Activated CD8-positive, alpha-beta memory T cell treated with anti-CD3 and anti-CD28 coated beads, Interleukin-2, amount 50 U/mL, for 48 hours (primary cell): ENCODE measurements at places on chromosomes 3 and 15.

GRCh38 chr3:114973536-114973935 is 173.6 kb downstream of the ZBTB20 start:
- no peak for DNase-seq

- no peak for DNase-seq
Observed at GRCh38 chr3:64621726-64622395, 65.9 kb downstream of the ADAMTS9 start.

GRCh38 chr3:58266577-58266976 is 29.0 kb downstream of the ABHD6 start:
- no peak for DNase-seq

DNA sequence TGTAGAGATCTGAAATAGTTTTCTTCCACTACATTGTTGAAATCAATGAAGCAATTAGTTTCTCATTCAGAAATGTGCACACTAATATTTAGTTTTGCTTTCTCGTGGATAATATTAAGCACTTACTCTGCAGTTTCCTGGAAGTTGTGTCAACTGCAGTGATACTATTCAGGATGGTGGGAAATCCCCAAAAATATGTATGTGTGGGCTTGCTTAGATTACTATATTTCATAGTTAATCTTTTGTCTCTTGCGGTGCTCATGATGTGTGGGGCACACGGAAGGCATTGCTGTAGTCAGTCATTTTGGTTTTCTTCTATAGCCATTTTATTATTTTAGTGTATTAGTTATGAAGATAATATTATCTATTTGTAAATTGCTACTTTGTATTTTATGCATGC is 19.7 kb downstream of the RAB11A start:
- no peak for DNase-seq

- no peak for DNase-seq
Observed at GRCh38 chr3:10189557-10190354, 25.0 kb downstream of the IRAK2 start.

- peak; percentile 85 for DNase-seq
Observed at GRCh38 chr3:46276497-46277099, 34.3 kb downstream of the CCR3 start.

GRCh38 chr3:158152186-158152585 is 42.3 kb downstream of the RSRC1 start:
- DNase-seq = no peak

DNA sequence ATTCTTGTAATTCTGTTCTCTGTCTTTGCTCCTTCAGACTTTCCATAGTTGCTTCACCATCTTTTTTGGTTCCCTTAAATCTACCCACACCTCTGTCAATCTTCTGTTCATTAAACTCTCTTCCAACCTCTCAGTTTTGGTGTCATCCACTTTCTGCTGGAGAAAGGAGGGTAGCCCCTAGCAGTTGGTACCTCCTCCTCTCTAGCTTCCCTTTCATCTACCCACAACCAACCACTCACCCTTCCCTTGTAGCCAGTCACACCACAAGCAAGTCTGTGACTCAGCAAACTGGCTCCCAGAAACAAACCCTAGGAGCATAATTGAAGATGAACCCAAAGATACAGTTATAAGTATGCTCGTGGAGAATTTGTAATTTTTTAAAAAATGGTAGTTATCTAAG is 318.6 kb downstream of the FHIT start:
- no peak for DNase-seq

DNA sequence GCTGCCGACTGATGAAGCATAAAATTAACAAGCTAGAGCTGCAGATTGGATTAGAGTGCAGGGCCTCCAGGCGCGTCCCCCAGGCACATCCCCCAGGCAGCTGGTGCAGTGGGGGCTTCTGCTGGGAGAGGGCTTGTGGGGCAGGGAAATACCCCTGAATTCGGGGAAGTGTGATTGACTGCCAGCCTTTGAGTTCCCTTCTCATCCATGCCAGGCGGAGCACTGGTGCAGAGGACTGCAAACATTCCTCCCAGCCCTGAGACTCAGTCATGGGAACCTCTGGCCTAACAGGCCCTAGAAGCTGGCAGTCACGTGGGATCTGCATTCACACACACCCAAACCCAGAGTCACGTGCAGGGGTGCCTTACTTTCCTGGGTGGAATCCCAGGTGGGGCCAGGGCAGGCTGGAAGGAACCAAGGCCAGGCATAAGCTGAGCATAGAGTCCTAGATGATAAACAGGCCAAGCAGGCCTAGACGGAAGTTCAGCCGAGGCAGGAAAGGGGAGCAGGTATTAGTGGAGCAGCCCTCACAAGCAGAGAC is 46.2 kb upstream of the SEC22A start:
- DNase-seq = no peak

DNA sequence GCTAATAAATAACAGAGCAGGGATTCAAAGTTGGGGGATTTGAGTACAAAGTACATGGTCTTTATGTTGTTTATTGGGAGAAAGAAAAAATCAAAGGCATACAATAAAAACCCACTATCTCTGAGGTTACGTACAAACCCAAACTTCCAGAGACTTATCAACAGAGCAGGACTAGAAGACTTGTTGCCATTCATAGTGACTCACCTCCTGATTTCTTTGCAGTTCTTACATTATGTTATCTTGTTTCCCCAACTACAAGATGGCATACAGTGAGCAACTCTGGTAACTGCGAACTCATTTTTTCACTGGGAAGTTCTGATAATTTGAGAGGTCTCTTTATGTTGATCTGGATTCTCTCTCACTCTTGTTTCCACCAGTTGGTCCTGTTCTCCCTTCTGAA is 80.6 kb upstream of the ETV5 start:
- no peak for DNase-seq

GRCh38 chr15:98703126-98703685 is 54.9 kb downstream of the IGF1R start:
- DNase-seq = no peak

DNA sequence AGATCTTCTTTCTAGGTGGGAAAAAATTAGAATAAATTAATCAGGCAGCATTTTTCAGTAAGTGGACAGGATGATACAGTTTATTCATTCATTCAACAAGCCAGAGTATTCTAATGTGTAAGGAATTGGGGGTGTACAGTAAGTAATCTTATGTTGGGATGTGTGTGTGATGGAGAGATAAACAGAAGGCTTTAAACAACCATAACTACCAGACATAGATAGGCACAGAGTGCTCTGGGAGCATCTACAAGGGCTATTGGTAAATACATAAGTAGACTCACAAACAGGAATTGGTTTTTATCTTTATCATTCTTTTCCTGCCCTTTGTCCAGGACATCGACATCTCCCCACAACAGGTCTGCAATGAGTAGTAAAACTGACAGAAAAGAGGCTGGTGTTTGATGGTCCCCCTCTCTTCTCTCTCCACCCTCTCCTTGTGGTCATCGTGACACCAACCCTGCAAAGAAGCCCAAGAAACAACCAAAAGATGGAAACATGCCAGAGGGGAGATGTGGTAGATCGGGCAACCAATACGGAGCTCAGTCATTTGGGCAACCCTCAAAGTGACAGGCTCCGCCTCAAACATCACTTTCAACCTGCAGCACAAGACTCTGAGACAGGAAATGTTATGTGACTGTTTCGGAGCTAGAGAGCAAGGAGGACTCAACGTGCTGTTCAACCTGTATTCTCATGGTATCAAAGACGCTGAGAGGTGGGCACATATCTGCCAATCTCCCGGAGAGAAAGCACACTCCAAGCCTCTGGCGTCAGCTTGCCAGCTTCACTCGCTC is 28.7 kb upstream of the B3GNT5 start:
- peak; percentile 61 for DNase-seq
